ENCODE measurements at places on chromosomes 4 and X.

DNA sequence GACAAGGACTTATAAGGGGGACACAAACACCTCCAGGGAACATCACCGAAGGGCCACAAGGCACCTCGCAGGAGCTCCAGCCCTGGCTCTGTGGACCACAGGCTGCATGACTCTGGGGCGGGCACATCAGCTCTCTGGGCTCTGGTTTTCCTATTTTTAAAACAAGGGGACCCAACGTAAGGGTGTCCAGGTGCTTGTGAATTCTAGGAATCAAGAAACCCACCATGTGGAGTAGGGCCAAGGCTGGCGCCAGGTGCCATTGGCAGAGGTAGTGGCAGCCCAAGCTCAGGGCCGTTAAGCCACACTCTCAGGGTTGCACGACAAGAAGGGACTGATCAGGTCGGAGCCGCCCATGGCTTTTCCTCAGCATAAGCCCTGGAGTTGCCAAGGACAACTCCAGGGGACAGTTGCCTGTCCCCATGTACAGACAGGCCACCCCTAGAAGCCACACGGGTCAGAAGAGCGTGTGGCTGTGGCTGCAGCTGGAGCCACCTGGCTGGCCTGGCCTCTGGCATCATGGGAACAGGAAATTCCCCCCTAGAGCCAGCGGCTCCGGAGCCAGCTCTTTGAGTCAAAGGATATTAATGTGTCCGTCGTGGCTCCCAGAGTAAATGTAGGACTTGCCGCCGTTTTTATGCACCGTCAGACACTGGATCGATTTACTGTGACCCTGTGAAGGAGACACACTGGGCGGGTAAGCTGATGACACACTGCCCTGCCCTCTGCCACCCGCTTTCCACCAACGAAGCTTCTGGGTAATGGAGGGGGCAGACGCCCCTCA, 32.5 kb downstream of the WDR1 start:
- no peak for DNase-seq

DNA sequence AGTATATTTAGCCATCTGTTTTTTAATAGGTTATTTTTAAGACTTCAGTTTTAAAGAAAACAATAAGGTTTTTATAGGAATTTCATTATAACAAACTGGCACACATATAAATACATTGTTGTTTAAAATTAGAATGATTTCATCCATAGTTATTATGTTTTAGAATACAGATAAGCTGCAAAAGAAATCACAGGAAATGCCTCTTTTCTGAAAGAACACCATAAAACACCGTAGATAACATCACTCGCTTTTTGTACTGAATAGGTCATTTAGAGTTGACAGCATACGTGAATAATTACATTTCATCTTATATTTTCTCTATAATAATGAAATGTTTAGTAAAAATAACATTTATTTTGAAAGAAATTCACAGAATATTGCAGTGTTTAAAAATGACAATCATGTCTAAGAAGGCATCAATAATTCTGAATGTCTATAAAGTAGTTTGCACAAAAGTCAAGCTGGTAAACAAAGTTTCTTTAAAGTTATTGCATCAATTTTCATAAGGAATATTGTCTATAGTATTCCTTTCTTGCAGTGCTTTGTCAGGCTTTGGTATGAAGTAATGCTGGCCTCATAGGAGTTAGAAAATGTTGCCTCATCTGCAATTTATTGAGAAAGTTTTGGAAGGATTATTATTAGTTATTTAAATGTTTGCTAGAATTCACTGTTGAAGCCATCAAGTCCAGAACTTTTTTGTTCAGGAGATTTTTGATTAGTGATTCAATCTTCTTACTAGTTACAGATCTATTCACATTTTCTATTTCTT, 17.9 kb upstream of the VEGFC start:
- DNase-seq, result no peak

- peak; percentile 24 for DNase-seq
These were observed 32.9 kb downstream of the SETD7 start for GRCh38 chr4:139523076-139523475.

DNA sequence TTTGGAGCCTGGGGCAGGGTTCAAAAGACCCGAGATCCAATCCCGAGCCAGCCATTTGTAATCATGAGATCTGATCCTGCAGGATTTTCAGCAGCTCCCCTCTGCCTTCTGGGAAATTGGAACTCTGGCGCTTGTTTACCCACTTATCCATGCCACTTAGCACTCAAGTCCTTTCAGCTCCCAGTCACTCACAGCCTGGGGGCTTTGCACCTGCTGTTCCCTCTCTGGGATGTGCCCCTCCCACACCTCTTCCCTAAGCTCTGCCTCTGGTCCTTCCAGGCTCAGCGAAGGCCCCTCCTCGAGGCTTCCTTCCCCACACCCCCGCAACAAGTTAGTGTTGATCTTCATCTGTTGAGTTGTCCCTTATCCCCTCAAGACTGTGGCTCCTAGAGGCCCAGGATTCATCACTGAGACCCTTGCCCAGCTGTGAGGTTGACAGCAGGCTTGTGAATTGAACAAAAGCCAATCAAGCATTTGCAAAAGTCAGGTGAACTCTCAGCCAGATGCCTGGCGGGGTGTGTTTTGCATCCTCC, 99.1 kb upstream of the AFAP1 start:
- no peak for DNase-seq

- DNase-seq, result peak; percentile 82
These were observed 8.7 kb upstream of the TECRL start for GRCh38 chr4:64417974-64418373.

GRCh38 chr4:124903995-124904722, 191.6 kb upstream of the ANKRD50 start:
- peak; percentile 84 for DNase-seq

DNA sequence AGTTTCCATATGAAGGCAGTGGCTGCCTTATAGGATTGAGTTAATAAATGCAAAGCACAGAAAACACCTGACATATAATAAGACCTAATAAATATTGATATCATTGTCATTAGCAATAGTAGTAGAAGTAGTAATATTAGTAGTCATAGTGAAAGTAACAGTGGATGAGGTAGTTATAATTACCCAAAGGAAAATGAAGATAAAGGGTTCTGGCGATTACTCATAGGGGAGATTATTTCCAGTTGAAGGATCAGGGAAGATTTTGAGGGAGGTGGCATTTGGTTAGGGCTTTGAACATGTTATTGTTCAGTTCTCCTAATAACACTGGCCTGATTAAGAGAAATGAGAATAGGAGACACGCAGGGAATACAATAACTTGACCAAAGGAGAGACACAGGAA, 131.9 kb upstream of the GPRIN3 start:
- DNase-seq, result no peak

GRCh38 chrX:63404332-63404731, 53.2 kb upstream of the SPIN4 start:
- DNase-seq, result no peak

DNA sequence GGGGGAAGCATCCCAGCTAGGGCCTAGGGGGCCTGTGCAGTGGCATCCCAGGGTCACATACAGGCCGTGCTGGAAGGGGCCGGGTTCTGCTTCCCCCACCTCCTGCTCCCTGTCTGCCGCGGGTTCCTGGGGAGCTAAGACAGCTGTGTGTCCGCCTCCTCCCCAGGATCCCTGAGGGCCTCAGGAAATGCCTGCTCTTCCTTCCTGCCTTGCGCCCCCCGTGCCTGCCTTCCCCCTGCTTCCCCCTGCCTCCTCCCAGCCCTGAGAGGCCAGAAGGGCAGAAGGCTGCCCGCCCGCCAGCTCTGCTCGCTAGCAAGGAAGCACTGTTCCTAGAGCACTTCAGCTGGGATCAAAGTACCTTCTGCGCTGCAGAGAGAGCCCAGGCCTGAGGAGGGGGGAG, 2.9 kb upstream of the BGN start:
- no peak for DNase-seq

DNA sequence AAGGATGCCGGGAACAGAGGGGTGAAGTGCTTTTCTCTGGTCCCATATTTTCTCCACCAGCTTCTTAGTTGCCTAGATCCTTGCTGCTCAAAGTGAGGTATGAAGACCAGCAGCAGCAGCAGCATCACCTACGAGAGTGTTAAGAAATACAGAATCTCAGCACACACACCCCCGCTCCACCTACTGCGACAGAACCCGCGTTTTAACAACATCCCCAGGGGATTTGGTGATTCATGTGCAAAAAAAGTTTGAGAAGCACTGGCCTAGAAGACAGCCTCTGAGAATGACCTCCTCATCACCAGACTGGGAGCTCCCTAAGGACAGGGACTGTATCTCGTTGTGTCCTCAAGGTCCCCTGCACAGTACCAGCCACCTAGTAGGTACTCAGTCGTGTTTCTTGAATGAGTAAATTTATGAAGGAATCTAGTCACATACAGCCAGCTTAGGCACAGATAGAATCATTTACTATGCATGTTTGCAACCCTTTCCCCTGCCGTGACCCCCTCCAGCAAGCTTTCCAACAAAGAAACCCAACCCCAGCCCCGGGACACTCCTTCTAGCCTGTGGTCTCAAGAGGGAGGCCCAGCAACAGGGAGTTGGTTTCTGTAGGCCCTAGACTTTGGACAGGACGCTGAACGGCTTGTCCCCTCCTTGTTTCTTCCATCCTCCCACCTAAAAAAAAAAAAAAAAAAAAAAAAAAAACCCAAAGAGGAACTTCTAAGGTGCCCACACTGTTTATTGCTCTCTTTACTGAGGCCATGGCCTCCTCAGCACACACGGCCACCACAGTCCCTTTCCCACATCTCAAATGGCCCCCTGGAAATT, 21.5 kb downstream of the RTL5 start:
- peak; percentile 51 for DNase-seq

GRCh38 chrX:16239211-16239610, 71.9 kb downstream of the MAGEB17 start:
- peak; percentile 87 for DNase-seq

- no peak for DNase-seq
These were observed 50.4 kb downstream of the C4orf50 start for GRCh38 chr4:5967783-5968182.

DNA sequence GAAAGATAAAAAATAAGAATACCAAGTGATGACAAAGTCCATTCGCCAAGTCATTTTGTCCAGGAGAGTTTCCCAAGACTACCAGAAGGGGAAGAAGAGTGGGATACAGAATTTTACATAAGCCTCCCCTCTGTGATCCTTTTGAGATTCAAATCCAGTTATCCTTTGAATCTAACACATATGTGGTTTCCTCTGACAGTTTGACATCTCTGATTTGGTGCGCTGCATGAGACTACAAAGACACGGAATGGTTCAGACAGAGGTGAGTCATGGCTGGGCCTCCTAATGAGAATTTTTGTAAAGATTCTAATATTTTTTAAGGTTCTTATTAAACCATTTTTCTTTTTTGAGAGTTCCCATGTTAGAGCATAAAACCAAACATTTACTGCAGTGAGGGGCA, 38.3 kb downstream of the SLC10A6 start:
- no peak for DNase-seq

DNA sequence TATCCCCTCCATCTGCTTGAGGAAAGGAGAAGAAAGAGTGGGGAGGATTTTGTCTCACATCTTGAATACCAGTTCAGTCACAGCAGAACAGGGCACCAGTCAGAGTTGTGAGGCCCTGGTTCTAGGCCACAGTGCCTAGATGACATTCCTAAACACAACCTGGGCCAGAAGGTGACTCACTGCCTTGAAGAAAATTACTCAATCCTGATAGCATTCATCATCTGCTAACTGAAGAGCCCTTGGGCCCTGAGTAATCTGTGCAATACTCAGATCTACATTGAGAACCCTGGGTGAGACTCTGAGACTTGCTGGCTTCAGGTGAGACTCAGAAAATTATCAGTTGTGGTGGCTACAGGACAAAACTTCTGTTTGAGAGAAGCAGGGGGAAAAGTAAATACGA, 20.5 kb upstream of the PRR32 start:
- peak; percentile 75 for DNase-seq

- DNase-seq, result peak; percentile 95
These were observed 1.8 kb upstream of the EOLA2 start for GRCh38 chrX:149939905-149940673.

DNA sequence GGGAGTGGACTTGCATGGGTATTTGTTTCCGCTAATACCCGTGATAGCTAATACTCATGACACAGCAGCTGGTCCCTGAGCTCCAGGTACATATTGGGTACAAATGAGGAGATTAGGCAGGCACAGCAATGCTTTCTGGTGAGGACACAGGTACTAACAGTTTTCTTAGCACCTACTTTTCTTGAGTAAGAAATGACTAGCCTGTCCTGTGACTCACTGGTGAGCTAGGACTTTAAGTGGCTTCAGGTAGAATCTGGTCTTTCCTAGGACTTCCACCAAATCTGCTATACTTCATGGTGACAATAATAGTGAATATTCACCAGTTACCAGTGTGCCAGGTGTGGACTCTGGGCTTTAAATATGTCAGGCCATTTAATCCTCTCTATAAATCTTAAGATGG, 407.4 kb upstream of the NR3C2 start:
- DNase-seq, result no peak

- DNase-seq, result no peak
These were observed 25.5 kb upstream of the KDM5C start for GRCh38 chrX:53250556-53250955.

GRCh38 chr4:117421706-117422105, 336.3 kb upstream of the TRAM1L1 start:
- no peak for DNase-seq

DNA sequence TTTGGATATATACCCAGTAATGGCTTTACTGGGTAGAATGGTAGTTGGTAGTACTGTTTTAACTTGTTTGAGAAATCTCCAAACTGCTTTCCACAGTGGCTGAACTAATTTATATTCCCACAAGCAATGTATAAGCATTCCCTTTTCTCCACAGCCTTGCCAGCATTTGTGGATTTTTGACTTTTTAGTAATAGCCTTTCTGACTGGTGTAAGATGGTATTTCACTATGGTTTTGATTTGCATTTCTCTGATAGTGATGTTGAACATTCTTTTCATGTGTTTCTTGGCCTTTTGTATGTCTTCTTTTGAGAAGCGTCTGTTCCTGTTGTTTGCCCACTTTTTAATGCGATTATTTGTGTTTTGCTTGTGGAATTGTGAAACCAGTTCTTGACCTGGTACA, 290.5 kb downstream of the BMPR1B start:
- DNase-seq, result no peak

- no peak for DNase-seq
These were observed 392.3 kb upstream of the GALNT7 start for GRCh38 chr4:172776203-172776861.

GRCh38 chrX:63744850-63745394, 40.1 kb downstream of the ARHGEF9 start:
- no peak for DNase-seq

DNA sequence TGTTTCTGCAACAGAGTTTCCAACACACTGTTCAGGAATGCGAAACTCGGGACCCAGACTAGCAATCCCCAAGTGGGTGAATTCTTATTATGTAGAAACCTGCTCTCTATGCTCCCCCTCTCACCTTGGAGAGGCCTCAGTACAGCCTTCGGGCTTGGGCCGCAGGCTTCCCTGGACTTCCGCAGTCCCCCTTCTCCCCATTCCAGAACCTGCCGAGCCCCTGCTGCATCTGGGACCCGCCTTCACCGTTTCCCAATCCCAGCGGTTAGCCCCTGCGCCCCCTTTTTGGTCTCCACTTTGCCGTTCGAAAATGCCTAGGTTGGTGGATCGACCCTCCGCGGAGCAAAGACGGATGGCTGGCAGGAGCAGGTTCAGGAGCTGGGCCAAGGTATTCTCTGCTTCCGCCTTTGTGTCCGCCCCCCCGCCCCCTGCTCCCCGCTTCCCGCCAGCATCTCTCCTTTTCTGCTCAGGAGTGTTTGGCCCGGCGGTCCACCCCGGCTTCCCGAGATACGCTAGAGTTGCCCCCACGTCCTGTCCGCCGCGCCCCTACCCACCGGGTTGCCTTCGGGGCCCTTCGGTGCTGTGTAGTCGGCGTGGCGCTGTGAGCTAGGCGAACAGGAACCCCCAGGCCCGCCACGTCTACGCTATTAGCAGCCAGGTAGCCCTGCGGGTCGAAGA, 11.5 kb downstream of the HAND2 start:
- DNase-seq, result no peak

GRCh38 chr4:123876671-123877101, 480.1 kb downstream of the SPRY1 start:
- no peak for DNase-seq
